ENCODE measurements at places on chromosomes 3 and 15.

DNA sequence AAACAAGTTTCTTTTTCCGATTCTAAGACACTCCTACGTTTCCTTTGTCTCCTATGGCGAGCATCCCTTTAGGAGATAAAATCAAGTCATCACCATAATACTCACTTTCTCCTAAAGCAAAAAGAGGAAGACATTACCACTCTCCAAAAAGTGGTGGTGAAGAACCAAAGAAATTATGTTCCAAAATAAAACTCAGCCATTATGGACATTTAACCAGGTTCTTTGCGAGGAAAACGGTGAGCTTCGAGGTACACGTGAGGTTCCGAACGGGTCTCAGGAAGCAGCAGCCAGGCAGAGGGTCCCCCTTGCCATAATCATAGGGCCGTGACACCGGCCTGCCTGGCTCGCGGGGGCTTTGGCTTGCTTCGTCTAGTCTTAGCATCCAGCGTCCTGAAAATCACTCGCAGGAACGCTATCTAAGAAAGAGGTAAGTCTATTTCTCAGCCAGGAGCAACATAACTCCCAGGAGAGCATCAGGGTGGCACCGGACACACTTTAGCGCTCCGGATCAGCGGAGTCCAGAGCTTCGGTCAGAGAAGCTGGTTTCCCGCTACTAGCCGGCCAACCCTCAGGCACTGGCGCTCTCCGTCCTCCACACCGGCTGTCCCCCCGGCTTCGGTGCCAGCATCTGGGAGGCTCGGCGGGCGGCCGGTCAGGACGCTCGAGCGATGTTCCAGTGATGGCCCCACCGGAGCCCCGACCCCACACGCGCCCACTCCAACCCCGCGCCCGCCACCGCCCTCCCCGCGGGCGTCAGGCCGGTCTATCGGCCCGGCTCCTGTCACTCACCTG is 581 bp downstream of the IP6K1 start:
- DNase-seq, result peak; percentile 18

DNA sequence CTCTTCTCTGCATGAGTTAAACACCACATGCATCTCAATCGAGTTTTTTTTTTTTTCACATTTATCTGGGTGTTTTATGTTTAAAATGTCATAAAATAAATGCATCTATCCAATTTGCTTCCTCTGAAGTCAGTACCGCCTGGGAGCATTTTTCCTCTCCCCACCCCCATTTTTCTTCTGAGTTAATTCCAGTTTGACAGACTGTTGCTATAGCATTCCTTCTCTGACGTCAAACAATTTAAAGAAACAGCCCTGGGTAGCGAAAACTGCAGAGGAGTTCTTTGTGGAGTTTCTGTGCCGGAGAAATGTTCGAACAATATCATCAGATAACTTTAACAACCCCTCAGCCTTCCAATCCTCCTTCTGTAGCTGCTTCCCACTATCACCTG is 900 bp upstream of the GNB4 start:
- peak; percentile 83 for DNase-seq

DNA sequence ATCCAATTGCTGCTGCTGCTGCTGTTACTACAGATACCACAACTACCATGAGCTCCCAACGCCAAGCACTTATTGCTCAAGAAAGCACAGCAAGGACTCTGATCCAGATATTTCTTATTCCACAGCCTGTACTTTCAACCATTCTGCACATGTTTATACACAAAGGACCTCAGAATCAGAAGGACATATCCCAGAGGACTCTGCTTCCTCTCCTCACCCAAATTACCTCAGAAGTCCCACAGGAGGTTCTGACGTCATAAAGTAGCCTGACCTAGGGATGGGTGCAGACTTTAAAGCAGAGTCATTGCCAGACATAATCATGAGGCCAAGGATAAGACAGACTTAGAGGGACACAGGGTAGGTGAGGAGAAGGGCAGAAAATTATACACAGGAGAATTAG is 115.9 kb downstream of the ABI3BP start:
- no peak for DNase-seq

DNA sequence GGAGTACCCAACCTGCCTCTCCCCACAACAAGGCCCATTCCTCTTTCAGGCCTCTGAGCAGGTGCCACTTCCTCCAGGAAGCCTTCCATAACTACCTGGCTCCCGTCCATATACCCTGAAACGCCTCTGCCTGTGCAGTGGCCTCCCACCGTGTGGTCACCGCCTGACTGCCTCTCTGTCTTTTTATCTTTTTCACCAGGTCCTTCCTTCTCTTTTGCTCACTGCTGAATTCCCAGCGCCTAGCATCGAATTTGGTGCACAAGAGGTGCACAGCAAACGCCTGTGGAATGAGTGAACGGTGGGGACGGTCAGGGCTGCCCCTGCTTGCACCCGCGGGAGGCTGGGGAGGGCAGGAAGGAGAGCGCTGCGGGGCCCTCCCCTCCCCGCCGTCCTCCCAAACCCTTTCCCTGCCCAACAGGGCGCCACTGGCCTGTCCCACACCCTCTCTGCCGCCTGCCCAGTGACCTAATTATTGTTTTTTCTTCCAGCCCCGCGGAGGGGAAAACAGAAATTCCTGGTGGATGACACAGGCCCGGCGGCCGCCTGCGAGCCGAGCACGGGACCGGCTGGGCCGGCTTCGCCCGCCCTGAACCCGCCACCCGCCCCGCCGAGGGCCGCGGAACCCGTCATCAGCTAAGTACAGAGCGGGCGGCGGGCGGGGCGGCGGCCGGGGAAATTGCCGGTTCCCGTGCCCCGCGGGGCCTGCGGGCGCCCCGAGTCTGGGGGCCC is 140.1 kb downstream of the SMAD6 start:
- DNase-seq, result peak; percentile 85

GRCh38 chr3:193782747-193783146 is 189.7 kb downstream of the OPA1 start:
- no peak for DNase-seq

GRCh38 chr15:26066896-26067295 is 203.8 kb upstream of the ATP10A start:
- no peak for DNase-seq

DNA sequence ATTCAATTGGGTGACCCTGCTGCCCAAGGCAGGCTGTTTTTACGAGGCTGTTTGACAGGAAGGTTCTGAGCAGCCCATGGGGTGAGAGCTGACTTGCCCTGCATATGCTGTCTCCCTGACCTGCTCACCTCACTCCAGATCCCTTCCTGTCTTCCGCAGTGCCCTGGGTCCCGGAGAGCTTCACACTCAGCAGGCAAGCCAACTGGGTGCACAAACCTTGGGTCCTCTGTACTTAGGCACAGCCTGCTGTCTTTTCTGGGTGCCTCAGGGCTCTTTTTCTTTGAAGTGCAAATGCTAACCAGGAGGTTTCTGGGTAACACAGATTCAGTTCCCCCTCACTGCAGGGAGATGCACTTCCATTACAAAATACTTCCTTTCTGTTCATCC is 32.8 kb downstream of the ZXDC start:
- no peak for DNase-seq

DNA sequence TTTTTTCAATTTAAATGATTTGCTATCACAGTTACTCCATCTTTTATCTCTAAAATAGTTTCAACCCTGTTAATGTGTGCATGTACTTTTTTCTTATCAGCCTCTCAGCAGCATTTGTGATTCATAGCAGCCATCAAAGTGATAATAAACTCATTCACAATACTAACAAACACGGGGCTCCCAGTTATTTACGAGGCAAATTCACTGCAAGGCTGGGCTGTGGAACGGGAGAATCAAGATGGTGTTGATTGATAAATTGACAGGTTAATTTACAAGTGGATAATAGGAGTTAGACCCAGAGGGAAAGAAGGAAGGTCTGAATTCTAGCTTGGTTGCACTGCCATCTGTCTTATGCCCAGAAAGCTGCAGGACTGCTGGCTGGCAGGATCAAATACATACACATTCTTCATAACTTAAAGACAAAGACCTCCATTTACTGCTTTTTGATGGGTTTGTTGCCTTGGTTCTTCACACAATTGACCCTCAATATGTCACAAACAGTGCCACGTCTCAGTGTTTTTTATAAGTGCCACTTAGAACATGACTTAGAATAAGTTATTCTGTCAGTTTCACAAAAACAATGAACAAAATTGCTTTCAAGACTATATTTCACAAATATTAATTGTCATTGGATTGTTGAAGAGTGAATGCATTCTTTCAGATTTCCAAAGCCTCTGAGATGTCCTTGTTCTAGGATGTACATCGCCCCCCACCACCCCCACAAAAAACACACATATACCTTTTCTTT is 562.8 kb downstream of the NR2F2 start:
- DNase-seq, result no peak

DNA sequence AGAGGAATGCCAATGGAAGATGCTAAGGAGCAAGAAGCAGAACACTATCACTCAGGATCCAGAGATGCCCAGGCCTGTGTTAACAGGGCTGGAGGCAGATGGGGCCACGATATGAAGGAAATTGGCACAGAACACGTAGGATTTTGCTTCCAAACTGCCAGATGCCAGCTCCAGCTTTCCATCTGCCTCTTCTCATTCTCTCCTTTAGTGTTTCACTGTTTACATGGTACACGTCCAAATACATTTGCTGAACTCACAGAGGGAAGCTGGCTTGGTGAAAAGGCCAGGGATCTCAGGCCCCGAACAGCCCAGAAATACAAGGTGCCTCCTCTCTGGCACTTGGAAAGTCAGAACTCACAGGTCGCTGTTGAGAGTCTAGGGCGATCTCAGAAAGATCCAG is 187.0 kb downstream of the NTRK3 start:
- DNase-seq, result no peak

DNA sequence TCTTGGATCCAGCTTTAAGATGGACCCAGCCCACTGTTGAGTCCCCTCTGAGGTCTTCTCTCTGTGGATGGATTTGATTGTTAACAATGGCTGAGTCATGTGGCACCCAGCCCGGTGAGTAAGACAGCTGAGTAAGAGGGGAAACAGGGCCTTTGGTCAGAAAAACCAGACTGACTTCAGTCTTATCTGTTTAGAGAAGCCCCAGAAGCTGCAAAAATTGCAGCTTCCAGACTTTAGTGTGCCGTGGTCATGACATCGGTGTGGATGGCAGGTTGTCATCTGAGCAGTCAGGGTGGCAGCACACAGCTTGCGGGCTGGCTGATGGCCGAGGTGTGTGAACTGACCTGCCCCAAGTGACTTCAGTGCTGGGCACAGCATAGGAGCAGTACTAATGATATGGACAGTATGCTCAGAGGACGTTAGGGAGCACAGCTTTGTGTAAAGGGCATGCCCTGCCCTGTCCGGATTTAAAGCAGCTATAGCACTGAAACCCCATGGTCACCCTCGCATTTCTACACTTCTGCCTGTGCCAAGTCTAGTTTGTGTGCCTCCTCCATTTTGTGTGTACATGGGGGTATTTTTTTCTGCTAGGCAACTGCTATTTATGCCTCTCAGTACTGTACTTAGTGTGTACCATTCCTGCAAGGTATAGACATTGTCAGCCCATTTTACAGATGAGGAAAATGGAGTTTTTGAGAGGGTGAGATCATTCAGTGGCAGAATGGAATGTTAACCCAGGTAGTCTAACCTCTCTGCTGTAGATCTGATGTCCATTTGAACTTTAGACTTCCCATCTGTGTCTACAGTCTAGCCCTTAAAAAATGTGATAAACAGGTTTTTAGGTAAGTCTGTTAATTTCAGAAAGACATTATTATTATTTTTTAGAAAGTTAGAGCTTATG is 44.4 kb downstream of the FLNB start:
- DNase-seq, result peak; percentile 81

GRCh38 chr3:154970797-154971196 is 109.3 kb upstream of the MME start:
- no peak for DNase-seq

- no peak for DNase-seq
These were observed 204.8 kb downstream of the MAGI1 start for GRCh38 chr3:65833761-65834505.

DNA sequence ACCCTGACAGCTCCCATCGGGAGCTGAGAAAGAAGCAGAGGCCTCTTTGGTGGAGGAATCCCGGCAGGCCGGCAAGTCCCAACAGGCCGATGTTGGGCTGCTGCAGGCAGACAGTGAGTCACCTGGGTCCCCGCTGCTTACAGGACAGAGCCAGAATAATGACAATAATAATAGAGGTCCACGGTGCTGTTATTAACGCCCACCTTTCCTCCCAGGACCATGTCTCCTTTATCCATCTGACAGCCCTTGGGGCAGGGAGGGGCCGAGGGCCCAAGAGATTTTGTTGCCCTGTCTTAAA is 29.3 kb upstream of the MAGEF1 start:
- DNase-seq, result no peak

DNA sequence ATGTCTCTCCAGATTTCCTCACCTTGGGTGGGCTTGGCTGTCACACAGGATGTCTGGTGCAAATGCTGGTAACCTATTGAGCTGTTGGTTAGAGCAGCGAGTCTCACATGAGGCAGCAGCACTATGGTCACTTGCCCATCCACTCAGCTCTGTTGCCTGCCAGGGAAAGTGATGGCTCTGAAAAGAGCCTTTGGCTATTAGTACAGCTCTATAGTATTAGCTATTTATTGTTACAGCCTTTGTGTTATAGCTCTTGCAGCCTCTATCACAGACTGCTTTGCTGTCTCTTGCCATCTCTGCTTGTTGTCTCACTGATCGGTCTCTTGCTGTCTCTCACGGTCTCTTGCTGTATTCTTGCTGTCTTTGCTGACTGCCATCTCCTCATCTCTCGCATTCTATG is 114.3 kb downstream of the MFSD1 start:
- DNase-seq, result no peak

DNA sequence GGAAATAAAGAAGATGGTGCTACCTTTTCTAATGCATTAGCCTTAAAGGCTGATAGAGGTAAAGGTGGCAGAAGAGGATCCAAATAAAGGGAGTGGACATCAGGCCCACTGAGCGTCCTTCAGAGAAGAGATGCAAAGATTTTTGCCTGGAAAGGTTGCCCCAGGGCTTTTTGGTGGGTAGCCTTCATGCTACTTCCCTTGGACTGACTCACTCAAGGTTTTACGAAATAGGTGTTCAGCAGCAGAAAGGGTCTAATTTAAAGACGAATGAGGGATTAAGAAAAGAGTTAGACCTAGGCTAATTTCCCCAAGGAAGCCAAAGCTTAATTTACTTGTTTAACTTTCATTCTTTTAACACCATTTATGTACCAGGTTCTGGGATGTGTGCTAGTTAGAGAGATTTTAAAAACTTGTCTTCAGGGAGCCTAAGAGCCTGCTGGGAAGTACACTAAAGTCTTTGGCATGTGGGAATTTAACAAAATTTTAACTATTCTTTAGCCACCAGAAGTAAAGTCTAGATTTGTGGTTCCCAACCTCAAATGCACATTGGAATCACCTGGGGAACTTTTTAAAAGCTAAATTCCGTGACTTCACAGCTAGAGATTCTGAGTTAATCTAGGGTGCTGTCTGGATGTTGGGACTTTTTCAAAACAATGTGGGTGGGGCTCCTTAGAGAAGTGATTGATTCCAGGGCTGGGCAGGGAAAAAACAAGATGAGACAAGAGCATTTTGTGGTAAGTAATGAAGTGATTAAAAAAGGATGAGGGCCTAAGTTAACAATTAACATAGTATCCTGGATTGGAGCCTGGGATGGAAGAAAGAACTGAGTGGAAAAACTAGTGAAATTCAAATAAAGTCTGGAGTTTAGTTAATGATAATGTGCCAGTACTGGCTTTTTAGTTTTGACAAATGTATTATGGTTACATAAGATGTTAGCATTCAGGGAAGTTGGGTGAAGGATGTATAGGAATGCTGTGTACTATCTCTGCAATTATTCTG is 3.4 kb downstream of the IL20RB start:
- no peak for DNase-seq

- peak; percentile 22 for DNase-seq
These were observed 1.2 kb upstream of the LRRC34 start for GRCh38 chr3:169813757-169814517.

Measured in hindlimb muscle (tissue), 1 donor.